ENCODE measurements at places on chromosomes 11 and 22. TPM values are rescaled to one million over a fixed set of nuclear protein-coding genes. Genes with fewer than 3 reads are reported as not detected.

TTC36 gene
- total RNA-seq = 0.39 TPM

FAM83F gene
- total RNA-seq = not detected

OR52K1 gene
- total RNA-seq = not detected

PGA5 gene
- not detected for total RNA-seq

L3MBTL2 gene
- 29.1 TPM for total RNA-seq

Measured in mammary microvascular endothelial cell (primary cell).